Activated CD4-positive, alpha-beta T cell treated with anti-CD3 and anti-CD28 coated beads, Interleukin-2, amount 50 U/mL, for 48 hours (primary cell): ENCODE measurements at places on chromosomes 13 and 19.

DNA sequence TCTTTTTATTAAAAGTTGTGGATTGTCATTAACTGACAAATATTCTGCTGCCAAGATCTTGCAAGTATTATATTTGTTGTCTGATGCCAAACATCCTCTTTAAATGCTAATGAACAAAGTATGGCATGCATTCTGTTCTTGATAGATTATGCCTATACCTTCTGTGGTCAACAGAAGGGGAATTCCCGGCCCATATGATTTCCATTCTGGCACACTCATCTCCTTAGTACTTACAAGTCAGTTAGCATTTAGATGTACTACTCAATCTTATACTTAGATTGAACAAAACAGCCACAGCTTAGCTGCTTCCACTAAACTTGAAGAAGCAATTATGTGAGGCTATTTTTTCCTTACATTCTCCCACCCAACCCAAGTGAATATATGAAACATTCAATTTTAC is 246.1 kb upstream of the DACH1 start:
- DNase-seq: no peak

DNA sequence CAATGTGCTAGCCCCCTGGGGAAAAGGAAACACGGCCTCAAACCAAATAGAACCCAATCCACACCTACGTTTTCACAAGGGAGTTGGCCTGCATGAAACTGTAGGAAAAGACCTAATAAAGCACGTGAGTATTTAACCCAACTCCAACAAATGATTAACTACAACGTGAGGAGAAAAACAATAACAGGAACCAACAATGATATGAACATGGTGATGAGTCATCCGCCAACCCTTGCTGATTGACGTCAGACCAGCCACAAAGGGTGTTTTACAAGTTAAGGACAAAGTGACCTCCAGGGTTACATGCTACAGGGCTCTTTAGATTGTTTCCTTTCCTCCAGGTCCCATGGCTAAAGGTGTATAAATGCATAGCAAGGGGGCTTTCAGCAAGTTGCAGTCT is 460.5 kb downstream of the COG6 start:
- DNase-seq: peak; percentile 34

GRCh38 chr13:113656831-113657671 is 947 bp downstream of the ATP4B start:
- DNase-seq: no peak

GRCh38 chr13:107680115-107680514 is 535.2 kb downstream of the LIG4 start:
- no peak for DNase-seq

DNA sequence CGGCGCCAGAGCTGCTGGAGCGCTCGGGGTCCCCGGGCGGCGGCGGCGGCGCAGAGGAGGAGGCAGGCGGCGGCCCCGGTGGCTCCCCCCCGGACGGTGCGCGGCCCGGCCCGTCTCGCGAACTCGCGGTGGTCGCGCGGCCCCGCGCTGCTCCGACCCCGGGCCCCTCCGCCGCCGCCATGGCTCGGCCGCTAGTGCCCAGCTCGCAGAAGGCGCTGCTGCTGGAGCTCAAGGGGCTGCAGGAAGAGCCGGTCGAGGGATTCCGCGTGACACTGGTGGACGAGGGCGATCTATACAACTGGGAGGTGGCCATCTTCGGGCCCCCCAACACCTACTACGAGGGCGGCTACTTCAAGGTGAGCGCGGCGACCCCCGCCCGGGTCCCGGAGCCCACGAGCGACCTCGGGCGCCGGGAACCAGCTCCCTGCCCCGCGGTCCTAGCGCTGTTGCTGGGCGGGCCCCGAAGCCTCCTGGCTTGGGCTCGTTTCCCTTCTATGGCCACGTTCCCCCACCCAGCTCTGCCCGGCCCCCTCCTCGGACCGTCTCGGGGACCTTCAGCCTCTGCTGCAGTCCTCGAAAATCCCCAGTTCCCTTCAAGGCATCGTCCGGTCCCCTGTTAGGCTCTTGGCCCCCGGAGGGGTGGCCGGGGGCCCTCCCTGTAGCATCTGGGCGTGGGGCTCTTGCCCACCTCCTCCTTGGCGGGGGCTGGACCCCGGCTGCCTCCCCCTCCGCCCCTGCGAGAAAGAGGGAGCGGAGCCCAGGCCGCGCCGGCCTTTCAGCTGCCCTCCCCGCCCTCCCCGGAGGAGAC is at the start of gene CDC34:
CDC34 (plus strand) TSS at position 8 of the 808 bp plus-strand sequence; CDS start at position 180, 172 bp downstream.
- DNase-seq: no peak

GRCh38 chr13:90293793-90294361 is 1053.6 kb upstream of the MIR17HG start:
- DNase-seq: no peak

DNA sequence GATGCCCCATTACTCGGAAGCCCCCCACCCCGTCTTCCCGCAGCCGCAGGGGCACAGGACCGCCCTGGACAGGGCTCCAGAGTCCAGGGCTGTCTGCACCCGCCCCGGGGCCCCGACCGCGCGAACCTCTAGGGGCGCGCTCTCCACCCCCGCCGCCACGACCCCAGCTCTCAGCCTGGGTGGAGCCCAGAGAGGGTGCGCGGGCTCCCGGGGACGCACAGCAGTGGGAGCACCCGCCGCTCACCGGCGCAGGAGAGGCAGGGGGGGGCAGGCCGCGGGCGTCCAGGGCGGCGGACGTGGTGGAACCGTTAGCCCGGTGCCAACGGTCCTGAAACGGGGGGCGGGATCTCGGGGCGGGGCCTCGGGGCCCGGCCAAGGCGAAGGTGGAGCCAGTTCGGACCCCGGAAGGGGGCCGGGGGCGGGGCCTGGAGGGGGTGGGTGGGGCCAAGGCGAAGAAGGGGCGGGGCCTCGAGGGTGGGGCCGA is at the start of gene ATP8B3:
ATP8B3 (minus strand) TSS at position 335 of the 484 bp plus-strand sequence. CDS start 540 bp downstream, outside the sequence.
- no peak for DNase-seq

DNA sequence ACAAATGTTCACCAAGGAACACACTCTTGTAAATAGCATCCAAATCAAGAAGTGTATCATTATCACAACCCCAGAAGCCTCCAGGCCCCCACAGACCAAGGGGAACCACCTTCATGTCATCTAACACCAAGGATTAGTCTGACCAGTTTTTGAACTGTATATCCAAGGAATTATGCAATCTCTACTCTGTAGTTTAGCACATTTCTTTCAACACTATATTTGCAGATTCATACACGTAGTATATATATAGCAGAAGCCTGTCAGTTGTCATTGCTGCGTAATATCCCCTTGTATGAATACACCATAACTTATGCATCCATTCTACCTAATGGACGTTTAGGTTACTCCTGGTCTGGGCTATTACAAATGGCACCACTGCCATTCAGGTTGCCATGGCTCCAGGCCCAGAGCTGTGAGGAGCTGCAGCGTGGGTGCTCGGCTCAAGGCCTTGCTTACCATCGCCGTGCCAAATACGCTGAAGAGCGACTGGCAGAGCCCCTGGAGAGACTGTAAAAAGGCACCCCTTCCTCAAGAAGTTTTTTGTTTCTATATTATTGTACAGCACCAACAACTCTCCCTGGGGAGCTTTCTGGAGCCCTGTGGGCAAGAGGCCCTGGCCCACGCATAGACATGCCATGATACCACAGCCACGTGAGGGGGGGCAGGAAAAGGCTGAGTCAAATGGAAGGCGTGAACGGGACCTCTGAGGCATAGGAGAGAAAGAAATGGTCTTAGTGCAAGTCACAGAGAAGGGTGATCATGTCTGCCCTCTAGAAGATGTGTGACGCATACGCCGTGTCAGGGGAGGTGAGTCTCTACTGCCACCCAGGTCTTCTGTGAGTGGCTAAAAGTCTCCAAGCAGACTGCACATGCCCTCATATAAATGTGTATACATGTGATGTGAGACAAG is 10.8 kb downstream of the LATS2 start:
- no peak for DNase-seq

DNA sequence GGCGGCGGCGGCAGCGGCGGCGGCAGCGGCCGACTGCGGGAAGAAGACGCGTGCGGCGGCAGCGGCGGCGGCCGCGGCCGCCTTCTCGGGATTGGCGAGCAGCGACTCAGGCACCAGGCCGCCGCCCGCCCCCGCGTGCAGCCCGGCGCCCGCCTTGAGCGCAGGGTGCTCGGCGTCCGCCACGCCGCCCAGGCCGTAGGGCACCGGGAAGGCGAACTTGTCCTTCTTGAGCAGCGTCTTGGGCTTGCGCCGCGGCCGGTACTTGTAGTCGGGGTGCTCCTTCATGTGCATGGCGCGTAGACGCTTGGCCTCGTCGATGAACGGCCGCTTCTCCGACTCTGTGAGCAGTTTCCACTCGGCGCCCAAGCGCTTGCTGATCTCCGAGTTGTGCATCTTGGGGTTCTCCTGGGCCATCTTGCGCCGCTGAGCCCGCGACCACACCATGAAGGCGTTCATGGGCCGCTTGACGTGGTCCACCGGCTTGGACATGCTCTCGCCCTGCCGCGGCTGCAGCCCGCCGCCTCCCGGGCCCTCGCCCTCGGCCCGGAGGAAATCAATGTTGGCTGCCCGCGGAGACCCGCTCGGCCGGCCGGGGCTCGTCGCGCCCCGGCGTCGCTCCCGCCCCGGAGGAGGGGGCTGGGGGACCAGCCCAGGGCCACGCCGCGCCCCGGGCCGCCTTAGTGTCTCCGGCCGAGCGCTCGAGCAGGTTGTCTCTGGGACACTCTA is 621 bp downstream of the SOX21 start:
- peak; percentile 49 for DNase-seq
